ENCODE measurements at places on chromosomes 12 and 14.

DNA sequence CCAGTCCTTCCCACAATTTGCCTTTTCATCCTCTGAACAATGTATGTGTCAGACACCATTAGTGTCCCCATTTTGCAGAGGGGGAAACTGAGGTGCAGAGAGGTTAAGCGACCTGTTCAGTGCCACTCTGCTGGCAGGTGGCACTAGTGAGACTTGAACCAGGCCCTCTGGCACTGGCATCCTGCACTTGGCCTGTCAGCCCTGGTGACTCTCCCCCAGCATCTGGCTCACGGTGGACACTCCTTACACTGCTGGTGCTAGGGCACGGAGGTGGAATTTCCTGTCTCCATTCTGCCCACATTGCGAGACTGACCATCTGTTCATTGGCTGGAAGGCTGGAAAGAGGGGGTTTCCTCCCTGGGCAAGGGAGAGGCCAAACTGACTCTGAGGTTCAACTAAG, 48.7 kb downstream of the CCNK start:
- peak; percentile 85 for DNase-seq

DNA sequence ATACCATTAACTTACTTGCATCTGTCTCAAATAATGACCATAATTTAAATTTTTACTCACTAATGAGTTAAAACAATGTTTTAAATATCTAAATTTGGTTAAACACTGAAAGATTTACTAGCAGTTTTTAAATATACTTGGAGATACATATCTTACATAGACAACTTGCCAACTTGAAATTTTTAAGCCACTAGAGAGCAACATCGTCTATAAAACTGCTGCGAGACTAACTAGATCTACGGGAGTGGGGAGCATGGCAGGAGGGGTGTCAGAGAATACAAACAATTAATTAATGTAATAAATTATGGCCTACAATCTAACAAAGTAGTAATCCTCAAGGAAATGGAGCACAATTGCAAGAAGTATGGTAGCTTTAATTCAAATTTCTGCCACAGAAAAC, 120.4 kb downstream of the LRRIQ1 start:
- DNase-seq, result no peak

GRCh38 chr12:26203167-26203780, 7.9 kb downstream of the SSPN start:
- DNase-seq, result no peak

DNA sequence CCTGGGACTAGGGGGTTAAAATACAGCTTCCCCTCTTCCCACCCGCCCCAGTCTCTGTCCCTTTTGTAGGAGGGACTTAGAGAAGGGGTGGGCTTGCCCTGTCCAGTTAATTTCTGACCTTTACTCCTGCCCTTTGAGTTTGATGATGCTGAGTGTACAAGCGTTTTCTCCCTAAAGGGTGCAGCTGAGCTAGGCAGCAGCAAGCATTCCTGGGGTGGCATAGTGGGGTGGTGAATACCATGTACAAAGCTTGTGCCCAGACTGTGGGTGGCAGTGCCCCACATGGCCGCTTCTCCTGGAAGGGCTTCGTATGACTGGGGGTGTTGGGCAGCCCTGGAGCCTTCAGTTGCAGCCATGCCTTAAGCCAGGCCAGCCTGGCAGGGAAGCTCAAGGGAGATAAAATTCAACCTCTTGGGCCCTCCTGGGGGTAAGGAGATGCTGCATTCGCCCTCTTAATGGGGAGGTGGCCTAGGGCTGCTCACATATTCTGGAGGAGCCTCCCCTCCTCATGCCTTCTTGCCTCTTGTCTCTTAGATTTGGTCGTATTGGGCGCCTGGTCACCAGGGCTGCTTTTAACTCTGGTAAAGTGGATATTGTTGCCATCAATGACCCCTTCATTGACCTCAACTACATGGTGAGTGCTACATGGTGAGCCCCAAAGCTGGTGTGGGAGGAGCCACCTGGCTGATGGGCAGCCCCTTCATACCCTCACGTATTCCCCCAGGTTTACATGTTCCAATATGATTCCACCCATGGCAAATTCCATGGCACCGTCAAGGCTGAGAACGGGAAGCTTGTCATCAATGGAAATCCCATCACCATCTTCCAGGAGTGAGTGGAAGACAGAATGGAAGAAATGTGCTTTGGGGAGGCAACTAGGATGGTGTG, 1.9 kb downstream of the GAPDH start:
- DNase-seq, result no peak

DNA sequence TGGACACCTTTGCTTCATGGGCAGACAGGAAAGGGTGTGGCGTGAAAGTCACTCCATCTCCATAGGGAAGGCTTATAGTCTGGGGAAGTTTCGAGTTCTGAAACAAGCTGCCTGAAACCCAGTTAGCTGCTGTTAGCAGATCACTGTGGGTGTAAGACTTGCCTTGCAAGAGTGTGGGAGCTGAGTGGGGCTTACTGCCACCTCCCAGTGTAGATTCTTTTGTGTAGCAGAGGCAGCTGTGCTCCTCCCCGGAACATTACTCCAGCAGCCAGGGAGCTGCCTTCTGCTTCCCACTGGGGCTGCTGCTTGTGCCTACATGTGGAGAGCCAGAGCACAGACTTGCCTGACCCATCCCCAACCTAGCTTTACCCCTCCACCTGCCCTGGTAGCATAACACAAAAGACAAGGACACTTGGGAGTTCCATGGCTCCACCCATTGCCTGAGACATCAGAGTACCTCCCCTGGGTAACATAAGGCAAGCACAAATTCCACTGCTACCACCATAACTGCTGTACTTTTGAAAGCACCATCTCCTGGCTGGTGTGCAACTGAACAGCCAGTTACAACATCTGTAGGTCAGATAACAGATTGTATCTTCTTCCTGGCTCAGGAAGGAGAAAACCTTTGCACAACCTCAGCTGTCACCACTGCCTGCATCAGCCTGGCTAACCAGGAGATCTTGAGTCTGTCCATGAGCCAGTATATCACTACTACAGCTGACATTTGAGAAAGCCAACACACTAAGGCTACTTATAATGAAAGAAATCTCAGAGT, 69.5 kb downstream of the ADAMTS20 start:
- no peak for DNase-seq

DNA sequence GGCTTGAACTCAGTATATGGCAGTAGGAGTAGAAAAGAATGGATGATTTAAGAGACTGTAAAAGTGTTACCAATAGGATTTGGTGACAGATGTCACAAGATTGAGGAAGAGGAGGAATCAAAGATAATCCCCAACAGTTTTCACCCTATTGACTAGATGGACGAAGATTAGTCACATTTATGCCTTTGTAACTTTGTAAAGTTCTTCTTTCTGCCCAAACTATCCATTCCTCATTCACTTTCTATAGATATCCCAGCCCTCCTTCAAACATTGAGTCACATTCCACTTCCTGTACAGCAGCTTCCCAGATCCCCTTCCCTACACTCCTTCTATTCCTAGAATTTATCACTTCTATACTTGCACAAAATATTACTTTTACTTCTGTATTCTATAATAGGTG, 207.9 kb downstream of the BTG1 start:
- no peak for DNase-seq

DNA sequence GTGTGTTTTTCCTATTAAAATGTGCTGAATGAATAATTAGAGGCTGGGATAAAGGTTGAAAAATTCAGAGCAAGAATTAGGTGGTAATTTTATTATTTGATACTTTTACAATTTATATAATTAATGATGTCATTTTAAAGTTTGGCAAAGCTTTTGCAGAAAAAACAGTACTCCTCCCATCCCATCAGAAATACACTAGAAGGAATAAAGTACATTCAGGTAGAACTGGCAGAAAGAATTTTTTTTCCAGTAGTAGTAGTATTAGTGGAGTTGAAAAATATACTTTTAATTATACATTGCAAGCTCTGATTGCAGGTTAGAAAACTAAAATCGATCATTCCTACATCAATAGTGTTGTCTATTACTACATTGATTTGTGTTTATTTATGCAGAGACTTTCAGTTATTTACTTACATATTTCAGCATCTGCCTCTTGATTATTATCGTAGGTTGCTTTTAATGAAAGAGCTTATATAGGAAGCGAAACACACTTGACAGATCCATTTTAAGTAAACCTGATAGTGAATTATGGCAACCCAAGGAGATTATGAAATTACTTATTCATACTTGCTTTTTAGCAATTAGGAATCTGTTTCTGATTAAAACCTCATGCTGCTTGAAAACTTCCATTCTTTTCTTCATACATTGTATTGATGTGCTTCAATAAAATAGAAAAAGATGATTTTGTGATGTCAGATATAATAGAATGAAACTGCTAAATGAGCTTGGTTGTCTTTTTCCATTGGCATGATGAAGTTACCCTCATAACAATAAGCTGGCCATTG, 10.1 kb downstream of the FOXG1 start:
- no peak for DNase-seq

DNA sequence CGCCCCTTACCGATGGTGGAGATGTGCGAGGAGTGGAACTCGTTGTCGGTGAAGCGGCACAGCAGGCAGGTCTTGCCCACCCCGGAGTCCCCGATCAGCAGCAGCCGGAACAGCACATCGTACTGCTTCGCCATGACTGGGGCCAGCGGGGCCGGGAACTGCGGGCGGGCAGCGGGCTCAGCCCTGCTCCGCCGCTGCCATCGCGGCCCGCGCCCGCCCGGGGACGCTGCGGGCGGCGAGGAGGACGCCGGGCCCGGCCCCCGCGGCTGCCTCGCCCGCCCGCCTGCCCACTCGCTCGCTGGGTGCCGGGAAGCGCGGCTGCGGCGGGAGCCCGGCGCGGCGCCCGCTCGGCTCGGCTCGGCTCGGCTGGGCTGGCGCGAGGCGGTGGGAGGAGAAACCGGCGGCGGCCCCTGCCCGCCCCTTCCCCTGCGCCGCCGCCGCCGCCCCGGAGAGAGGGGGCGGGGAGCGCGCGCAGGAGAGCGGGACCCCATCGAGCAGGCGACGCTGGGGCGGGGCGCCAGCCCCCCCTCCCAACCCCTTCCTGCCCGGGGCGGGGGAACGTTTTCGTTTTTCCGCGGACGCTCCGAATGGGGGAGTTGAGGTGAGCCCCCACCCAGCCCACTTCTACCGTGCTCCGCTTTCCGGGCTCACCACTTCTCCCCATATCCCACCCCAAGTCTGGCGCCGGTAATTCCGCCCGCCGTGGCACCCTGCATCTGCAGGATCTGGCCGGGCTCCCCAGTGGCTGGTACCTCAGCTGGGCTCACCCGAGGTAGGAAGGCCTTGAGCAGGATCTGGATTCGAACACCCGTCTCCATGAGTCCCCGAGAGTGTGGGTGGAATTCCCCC, at the start of gene RAB15:
Gene RAB15 (minus strand): TSS at position 394 of the 849 bp plus-strand sequence. CDS start 260 bp downstream, at position 134.
- DNase-seq, result no peak

DNA sequence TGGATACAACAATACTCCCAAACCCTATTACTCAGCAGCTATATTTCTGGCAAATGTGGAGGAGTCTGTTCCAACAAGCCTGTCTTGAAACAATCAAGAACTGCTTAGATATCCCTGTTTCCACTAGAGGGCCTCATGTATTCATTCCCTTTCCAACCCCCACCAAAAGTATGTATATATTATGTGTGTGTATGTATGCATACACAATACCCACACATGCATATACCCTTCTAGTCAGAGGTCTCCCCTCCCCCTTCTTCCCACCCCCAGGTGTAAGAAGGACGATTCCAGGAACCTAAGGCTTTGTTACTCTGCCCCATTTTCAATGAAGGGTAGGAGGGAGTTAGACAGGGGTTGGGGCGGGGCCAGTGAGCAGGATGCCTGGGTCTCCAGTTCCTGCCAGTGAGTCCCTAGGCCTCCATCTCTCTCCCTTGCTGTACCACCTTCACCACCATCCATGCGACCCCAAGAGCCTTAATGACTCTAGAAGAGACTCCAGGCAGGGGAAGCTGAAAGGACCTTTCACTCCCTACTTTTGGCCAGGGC, at the start of gene DGKA:
Gene DGKA (plus strand): TSS at position 392 of the 546 bp plus-strand sequence. CDS start 5,342 bp downstream, outside the sequence.
- DNase-seq, result peak; percentile 71

DNA sequence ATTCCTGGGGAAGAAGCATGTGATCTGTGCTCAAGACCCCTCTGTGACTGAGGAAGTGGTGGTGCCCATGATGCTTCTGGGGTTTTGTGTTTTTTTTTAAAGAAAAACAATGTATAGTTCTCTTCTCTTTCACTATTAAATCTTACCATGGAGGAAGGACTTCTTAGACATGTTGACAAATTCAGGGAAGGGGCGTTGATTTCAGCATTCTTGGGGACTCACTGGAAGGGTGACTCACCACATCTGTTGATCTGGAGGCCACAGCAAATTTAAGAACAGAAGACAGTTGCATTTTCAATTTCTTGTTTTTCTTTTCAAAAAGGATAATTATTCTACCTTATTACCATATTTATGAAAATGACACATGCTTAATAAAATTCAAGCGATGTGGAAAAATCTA, 152.9 kb upstream of the RTL1 start:
- no peak for DNase-seq

GRCh38 chr14:101929946-101930345, 34.4 kb upstream of the DYNC1H1 start:
- DNase-seq, result no peak

DNA sequence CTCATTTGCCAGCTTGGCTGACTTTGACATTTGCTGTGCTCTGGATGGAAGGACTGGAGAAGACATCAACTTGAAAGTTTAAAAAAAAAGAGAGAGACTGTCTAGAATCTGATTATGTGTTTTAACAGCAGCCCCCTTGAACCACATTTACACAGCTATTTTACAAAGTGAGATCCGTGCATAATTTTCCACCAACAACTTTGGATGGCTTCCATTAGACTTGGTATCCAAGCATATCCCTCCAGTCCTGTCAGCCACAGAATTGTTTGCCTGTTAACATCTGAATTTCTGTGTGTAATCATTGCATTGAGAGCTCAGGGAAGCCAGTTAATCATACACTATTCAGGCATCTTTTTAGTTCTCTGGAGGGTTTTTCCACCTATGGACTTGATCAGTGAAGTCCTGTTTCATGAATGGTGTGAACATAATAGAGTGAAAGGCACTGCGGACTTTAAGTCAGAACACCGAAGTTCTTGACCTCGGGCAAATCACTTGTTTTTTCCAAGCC, 93.7 kb downstream of the SAMD4A start:
- no peak for DNase-seq

- DNase-seq, result no peak
Observed at GRCh38 chr14:92734618-92735017, 13.8 kb downstream of the LGMN start.

DNA sequence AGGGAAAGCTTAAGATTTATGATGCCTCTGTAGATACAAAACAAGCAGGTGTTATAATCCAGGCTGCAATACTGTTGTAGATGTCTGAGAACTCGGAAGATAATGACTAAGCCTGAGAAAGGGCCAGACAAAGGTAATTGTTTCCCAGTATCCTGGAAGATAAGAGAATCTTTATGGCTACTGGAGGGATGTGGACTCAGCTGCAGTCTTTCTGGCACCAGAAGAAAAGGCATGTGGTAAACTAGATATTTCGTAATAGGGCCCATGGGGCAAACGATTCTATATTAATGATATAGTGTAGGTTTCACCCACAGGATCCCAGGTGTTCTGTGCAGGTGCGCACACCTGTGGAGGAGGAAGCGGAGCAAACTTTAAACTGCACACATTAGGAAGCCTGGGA, 9.2 kb upstream of the APOLD1 start:
- peak; percentile 85 for DNase-seq
